Mesothelial cell of epicardium (in vitro differentiated cells): ENCODE measurements at places on chromosomes 6 and 20. TPM values are rescaled to one million over a fixed set of nuclear protein-coding genes. Genes with fewer than 3 reads are reported as not detected.

Gene TCF21
- total RNA-seq: 4.7 to 5.3 TPM (median 5.0 TPM) in 3 replicates

Gene RALY
- 139 to 141 TPM (median 140 TPM) in 3 replicates for total RNA-seq

Gene ZNF184
- 14.3 to 15.9 TPM (median 15.1 TPM) in 3 replicates for total RNA-seq

Gene MAD2L1BP
- 23.4 to 24.4 TPM (median 23.6 TPM) in 3 replicates for total RNA-seq

Gene ZBTB46
- 11.3 to 11.6 TPM (median 11.6 TPM) in 3 replicates for total RNA-seq

Gene ARMH2
- not detected in 3 replicates for total RNA-seq

Gene ITPR3
- 6.3 to 6.4 TPM (median 6.4 TPM) in 3 replicates for total RNA-seq

Gene RSPH4A
- 0.78 to 1.2 TPM (median 0.89 TPM) in 3 replicates for total RNA-seq
